DND-41 (cell line): ENCODE measurements at places on chromosomes 7 and 10.
A peak's percentile ranks its signal among the peaks of the same experiment; 100 is the strongest.

DNA sequence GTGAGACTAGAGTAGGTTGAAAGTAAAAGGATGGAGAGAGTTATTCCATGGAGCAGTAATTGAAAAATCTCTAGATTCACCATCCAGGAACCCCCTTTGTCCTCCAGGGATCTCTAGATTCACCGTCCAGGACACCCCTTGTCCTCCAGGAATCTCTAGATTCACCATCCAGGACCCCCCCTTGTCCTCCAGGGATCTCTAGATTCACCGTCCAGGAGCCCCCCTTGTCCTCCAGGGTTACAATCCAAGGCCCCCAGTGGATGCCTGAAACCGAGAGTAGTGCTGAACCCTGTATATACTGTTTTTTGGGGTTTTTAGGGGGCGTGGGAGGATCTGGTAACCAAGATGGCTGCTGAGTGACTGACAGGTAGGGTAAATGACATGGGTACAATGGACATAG is 38.3 kb upstream of the PPP2R2D start:
- no peak for DNase-seq

DNA sequence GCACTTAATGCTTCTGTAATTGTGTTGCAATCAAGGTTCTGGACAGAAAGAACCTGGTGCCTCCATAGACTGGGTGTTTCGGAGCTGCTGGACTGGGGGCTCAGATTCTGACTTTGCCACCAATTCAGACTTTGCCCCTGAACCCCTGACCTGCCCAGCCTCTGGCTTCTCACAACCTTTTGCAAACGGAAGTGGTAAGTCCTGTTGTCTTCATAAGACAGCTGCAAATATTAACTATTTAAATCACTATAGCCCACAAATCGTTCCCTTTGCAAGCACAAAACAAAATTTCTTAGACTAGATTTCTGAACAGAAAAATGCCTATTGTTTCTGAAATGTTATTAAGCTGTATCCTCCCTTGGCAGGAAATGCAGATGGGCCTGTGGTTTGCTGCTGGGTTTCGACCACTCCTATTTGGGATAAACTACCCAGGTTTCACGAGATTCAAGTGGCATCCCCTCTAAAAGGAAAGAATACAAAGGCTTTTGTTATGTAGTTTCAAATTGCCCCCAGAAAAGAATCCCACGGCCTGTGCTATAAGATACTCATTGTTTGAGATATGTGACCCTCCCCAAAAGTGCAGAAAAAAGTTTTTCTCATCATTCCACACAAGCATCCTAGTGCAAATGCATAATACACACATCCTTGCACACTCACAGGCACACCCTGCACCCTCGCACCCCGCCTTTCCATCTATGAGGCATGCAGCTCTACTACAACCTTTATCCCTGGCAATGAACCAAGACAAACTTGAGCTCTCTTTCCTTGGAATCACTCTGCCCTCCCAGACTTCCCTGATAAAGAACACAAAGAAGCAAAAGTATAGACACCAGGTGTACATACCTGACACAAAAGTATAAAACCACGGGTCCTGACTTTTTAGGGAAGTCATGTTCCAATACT is 209.1 kb downstream of the PRPF18 start:
- peak; percentile 21 for DNase-seq

DNA sequence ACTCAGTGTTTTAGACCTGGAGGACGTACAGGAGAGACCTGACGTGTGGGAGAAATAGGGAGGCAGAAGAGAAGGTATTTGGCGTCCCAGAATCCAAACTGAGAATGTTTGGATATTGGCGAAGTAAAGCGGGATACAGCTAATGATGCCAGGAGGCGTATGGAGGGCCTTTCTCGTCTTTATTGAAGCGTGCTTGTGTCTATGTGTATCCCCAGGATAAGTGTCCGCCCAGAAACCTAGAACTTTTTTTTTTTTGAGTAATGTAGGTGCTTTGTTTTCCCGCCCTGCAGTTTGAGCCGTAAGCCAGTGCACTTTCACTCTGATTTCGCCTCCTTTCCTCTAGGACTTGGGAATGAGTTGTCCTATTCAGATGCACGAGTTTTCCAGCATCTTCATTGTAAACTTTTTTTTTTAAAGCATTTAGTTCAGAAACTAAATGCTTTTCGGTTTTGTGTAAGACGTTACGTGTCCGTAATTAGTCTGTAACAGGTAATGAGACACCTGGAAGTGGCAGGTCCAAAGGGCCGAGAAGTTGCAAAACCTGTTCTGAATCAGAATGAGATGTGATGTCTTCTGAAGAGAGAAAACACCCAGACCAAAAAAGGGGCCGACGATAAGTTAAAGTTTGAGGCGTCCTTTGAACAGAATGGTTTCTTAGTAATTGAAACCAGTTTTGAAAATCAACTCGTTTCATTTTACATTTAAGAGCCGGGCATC is 746 bp downstream of the ARL5B start:
- DNase-seq = no peak

- no peak for DNase-seq
These were observed 215.5 kb downstream of the GATA3 start for GRCh38 chr10:8269976-8270375.

GRCh38 chr10:100688201-100688600 is 57.2 kb upstream of the PAX2 start:
- DNase-seq = no peak

- DNase-seq = no peak
These were observed 14.6 kb downstream of the PARP12 start for GRCh38 chr7:140048138-140048537.

GRCh38 chr7:138654616-138655015 is 46.5 kb downstream of the SVOPL start:
- no peak for DNase-seq

DNA sequence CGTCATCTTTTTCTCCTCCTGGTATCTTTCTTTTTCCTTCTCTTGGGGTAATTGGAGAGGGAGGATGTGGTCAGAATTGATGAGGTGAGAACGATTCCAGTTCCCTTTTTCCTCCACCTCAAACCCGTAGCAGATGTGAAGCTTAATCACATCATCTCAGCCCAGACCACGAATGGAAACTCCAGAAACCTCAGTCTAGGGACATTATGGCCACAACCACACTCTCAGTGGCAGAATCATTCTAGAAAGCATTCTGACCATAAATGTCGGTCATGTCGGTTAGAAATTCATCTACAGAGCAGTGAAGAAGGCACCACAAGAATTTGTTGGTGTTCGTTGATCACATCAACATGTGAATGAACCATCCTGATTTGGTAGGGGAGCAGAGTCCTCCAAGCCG is 78.7 kb downstream of the GATA3 start:
- peak; percentile 64 for DNase-seq

GRCh38 chr10:3766046-3766756 is 18.8 kb downstream of the KLF6 start:
- no peak for DNase-seq

- DNase-seq = no peak
These were observed 14.6 kb downstream of the VOPP1 start for GRCh38 chr7:55557666-55558188.

GRCh38 chr7:132590162-132590561 is 13.9 kb upstream of the PLXNA4 start:
- DNase-seq = no peak

DNA sequence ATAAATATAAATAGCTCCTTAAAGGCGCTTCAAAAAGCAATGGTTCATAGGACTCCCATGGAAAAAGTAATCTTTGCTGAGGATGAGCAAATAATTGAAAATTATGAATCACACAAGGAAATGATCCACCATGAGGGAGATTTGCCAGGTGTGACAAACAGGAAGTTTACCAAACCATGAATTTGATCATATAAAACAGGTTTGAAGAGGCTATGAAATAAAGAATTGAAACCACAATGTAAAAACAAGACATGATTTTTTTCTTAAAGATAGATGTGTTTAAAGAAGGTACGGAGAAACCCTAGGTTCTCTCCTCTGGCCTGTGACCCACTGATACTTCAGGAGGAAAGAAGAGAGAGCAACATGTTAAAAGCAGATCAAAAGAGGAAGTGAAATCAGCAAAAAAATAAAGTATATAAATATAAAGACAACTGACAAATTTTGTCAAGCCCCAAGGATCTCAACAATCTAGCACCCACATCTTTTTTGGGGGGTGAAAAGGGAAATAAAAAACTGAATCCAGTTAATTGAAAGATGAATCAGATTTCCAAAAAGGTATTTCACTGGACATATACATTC is 111.3 kb upstream of the ASAH2 start:
- no peak for DNase-seq

- DNase-seq = no peak
These were observed 56.2 kb downstream of the PARP12 start for GRCh38 chr7:140006600-140006999.

DNA sequence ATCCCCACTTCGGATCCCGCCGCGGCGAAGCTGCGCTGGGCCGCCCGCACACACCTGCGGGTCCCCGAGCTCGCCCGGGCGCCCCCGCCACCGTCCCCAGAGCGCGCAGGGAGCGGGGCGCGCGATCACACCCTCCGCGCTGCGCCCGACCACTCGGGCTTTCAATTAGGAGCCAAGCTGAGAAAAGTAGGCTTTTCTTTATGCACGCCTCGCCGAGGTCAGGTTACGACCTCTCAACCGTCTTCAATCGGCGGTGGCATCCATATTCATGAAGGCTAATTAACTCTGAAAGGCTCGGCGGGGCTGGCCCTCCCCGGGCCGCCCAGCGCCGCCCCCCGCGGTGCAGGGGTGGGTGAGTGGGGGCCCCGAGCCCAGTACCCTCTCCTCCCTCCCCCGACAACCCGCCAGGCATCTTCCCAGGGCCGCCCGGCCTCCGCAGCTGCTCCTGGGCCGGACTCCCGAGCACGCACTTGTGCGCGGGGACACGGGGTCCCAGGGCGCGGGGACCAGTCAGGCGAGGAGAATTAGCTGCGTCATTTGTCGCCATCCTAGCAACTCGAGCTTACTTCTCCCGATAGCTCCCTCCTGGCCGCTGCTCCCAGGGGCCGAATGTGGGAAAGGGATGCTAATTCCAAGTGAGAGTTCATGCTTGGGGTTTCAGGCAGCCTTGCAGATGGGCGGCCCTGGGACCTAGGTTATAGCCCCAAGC is 155.5 kb upstream of the LYZL2 start:
- DNase-seq = peak; percentile 53

DNA sequence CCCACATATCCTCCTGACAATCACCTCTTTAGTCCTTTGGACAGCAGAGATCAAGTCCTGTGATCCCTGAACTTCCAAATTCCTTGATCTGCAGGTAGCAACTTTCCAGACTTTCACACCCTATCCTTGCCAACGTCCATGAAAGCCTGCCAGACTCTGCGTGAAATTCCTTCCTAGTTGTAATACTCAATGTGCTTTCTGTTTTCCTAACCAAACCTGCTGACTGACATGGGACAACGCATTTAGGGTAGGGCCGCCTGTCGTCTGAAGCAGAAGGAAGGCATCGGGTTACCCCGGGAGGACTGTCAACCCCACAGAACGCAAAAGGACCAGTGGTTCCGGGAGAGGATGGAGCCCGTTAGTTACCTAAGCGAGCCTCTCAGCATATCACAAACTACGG is 23.9 kb downstream of the ITGA8 start:
- DNase-seq = no peak

GRCh38 chr10:63415640-63416244 is 50.0 kb downstream of the JMJD1C start:
- DNase-seq = no peak

DNA sequence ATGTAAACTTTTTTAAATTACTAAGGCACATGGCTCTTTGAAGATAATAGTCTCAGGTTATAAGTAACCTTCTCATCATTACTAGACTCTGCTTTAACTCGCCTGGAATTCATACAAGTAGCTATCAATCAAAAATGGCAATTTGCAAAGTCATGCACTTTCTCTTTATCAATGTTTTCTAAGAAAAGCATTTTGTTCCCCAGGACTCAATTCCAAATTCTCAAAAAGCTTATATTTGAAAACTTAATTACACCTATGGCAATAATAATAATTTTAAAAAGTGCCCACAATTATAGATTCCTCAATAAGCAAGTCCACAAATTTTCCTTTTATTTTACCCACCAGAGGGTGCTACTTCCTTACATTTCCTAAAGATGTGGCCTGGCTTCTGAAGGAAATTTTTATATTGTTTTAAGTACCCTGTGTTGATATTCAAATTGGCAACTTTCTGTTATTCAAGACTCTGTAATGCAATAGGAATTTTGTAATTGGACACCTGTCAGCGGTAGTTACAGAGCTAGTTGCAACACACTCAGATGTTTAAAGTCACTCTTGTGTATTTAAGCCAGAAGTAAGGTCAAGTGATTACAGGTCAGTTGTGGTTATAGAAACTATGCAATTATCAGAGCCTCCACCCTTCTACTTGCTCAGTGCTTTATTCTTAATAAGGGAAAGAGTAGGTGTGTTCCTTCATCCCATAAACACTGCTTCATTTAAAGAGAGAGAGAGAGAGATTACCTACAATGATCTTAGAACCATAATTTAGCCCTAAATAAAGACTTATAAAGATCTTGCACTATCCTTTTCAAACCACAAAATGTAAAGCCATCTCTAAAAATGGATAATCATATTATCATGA is 47.1 kb upstream of the HYAL4 start:
- no peak for DNase-seq

DNA sequence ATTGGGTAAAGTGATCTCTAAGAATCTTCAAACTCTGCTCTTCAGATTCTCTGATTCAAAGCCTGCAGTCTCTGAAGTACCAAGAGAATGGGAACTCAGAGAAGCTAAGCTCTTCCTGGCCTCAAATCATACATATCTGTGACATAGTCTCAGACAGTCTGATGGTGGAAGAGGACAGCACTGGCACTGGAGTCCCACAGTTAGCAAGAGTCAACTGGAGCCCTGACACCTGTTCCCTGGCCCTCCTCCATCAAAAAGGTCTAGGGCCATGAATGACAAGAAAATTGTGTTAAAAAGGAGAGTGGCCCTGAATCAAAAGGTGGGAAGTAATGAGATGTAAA is 37.7 kb downstream of the PRSS2 start:
- DNase-seq = no peak

DNA sequence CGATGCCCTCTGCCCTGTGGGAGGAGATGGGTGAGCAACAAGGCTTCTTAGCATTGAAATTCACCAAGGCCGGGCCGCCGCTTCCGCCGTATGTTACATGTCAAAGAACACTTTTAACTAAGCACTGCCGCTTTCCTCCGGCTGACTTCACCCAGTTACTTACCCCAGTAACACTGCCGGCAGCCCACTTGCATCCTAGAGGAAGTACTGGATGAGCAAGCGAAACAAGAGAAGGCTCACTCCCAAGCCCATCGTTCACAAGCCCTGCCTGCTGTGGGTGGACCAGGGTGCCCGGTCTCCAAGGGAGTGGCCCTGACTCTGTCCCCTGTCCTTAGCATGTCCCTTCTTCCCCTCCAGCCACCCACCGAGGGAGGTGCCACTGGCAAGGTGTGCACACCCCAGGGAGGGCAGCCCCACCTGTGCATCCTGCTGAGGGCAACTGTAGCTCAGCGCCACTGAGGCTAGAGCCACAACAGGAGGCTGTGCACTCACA is 73.1 kb upstream of the EBF3 start:
- no peak for DNase-seq

DNA sequence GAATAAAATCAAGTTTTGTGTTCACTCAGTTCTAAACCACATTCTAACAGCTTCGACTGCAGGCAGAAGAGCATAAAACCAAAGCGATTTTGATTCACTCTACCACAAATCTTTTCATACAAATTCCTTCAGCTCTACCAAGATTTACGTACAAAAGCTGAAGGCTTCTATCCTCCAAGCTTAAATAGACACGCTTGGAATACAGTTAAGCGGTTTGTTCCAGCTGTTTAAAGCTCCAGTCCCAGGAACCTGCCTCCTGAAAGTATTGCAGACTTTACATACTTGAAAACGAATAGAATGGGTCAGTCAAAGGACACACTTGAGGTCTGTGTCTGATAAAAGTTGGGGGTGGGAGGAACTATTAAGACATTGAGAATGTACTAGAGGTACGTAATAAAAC is 102.9 kb downstream of the MPP7 start:
- DNase-seq = no peak

- no peak for DNase-seq
These were observed 277.6 kb downstream of the KCND2 start for GRCh38 chr7:120550494-120551048.

- no peak for DNase-seq
These were observed 1198.6 kb downstream of the GATA3 start for GRCh38 chr10:9253121-9253520.
